NCI-H1930 (cell line): ENCODE measurements at places on chromosomes 11 and 22.

DNA sequence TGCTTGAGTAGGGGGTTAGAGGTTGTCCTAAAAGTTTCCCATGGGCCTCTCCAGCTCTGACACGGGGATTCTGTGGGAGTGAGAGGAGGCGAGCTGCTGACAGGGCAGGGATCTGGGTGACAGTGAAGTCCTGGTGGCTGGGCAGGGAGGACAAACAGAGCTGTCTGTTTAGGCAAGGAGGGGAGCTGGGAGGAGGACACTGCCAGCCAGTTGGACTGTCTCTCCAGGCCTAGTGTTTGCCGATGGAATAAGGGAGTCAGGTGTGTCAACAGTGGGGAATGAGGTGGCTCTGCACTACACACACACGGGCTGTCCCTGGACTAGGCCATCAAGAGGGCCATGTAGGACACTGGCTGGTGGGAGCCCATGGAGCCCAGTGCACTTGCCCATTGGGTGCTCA is 20.6 kb upstream of the SYT7 start:
- DNase-seq, result peak; percentile 14

DNA sequence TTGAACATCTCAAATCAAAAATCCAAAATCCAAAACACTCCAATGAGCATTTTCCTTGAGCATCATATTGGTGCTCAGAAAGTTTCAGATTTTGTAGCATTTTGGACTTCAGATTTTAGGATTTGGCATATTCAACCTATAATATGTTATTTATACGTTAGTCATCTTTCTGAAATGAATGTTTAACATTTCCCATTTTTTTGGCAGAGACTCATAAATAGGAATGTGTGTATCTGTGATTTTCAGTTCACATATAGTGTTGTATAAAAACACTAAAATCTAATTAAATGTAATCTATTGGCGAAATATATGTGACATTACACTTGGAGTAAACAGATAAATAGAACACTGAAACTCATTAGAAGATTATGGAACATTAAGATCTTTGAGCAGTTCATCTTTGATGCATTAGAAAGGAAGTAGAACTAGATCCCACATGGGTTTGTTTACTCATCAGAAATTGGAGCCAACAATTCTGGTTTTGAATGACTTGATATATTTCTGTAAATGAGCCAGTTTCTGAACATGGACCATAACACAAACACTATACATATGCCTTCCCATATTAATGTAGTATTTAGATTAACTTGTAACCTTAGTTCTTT is 153.1 kb downstream of the UVRAG start:
- DNase-seq, result no peak

GRCh38 chr22:37309211-37310074 is 27.1 kb downstream of the CYTH4 start:
- DNase-seq, result no peak

- DNase-seq, result no peak
Observed at GRCh38 chr11:109123816-109124787, 297.9 kb upstream of the C11orf87 start.

DNA sequence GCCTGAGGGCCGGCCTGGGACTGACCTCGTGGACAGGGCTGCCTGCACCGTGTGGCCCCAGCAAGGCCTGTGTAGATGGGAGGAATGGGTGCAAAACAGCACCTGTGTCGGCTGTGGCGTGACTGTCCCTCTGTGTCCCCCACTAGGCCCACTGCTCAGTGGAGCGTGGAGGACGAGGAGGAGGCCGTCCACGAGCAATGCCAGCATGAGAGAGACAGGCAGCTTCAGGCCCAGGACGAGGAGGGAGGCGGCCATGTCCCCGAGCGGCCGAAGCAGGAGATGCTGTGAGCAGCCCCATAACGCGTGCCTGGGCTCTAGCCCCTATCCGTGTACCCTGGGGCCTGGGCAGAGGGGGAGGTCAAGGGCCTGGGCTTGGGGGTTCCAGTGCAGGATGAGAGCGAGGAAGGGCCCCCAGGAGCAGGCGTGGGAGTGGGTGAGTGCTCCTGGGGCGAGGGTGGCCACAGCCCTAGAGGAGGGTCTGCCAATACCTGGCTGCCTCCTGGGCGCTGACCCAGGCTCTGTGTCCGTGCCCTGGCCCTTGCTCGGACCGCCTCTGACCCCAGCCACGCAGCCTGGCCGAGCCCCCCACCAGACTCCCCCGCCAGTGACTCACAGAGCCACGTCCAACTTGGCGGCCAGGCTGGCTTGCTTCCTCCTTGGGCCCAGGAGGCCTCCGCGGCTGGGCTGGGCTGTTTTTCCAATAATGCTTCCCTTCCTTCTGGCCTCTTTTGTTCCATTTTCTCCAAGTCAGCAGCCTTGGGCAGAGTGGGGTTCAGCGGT is 11.6 kb downstream of the PRR33 start:
- DNase-seq, result no peak

- no peak for DNase-seq
Observed at GRCh38 chr11:48114740-48115139, 101.9 kb upstream of the OR4B1 start.

DNA sequence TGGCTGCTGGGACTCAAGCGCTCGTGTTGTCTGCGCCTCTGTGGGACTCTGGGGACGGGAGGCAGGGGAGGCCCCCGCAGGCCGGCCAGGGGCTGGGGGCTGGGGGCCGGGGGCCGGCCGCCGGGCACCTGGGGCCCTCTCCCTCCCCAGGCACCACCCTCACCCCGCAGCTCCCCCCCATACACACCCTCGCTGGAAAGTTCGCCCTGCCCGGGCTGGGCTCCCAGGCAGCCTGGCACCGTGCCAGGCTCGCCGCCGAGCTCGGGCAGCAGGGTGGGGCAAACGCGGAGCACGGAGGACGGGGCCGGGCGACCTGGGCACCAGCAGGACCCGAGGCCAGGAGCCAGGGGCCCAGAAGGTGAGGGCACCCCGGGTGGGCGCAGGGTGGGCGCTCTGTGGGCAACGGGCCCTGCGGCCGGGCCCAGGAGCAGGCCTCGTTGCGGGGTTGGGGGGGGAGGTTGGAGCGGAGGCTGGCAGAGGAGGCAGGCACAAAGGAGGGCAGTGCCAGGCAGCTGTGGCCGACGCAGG is 76.7 kb upstream of the WNT7B start:
- DNase-seq, result peak; percentile 38

- DNase-seq, result no peak
Observed at GRCh38 chr11:9187616-9188015, 77.5 kb downstream of the DENND5A start.

DNA sequence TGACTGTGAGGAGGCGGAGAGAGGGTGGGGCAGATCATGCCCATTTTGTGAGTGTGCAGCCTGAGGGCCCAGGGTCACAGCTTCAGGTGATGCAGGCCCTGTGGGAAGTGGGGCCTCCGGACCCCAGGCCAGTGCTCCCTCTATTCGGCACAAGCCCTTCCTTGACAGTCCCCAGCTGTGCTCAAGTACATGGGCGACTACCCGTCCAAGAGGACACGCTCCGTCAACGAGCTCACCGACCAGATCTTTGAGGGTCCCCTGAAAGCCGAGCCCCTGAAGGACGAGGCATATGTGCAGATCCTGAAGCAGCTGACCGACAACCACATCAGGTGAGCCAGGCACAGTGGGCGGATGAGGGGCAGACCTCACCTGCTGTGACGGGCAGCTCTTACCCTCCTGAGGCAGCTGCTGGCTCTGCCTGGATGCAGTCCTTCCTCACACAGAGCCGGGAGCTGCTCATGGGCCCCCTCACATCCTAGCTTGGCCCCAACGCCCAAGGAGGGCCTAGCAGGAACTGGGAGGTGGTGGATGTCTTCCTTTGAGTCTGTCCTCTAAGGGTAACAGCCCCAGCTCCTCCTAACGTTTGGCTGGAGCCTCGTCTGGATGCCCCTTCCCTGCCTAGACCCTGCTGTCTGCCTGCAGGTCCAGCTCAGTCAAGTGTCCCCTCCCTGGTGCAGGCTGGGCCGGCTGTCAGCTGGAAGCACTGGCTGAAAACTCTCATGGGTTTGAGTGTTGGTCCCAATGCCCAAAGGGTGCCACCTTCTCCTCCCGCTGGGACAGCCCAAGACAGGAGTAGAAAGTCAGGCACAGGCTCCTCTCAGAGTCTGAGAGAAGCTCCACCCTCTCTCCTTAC is 76.1 kb downstream of the MYO7A start:
- no peak for DNase-seq

DNA sequence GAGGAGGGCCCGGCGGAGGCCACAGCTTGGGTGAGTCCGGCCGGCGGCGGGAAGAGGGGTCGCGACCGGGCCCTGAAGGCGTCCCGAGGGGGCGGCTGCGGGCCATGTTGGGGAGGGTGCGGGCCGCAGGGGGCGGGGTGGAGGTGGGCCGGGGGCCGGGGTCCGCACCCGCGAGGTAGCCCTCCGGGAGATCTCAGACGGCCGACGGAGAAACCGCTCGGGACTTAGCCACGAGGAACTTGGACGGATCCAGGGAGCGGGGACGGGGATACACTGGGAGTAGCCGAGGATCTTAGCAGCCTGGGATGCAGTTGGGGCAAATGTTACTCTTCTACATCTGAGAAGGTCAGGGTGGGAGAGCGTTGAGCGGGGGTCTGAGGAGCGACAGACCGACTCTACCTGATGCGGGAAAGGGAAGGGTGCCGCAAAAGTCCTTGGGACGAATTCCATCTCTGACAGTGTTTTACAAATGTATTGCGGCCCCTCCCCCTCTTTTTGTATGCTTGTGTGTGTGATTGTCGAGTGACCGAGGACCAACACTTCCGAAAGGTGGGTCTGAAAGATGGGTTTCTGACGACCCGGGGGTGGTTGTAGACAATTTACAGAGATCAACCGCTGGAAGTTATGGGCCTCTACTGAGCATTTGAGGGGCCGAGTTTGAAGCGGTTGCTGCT is 658 bp downstream of the STIP1 start:
- no peak for DNase-seq

DNA sequence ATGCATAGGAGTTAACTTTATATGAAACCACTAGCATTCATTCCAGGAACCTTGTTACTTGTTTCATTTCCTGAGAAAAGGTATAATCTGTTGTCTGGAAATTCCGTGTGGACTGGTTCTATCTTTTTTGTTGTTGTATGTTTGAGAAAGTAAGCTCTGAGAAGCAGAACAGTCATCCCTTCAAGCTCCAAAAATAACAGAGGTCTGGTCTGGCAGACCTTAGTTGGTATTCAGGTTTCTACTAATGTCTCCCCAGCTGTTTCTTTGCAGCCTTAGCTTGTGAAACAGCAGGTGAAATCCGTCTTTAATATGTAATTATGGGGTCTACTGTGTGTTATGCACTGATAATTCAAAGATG is 2.4 kb downstream of the RNF121 start:
- no peak for DNase-seq

DNA sequence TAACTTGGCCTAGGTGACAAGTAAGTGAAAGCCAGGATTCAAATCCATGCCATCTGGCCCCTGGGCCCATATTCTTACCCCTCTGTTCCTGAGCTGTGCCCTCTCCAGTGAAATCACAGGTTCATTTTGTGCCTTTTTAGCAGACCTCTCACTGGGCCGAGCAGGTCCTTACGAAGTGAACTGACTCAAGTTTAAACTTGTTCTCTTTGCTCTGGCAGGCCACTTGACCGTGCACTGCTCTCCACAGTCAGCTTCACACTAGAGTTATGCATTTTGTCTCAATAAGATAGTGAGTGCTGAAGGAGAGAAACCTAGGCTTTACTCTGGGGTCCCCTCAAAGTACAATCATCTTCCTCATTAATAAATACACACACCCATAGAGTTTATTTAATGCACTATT is 40.7 kb downstream of the ARFGAP3 start:
- DNase-seq, result no peak

GRCh38 chr11:131231317-131231940 is 139.0 kb upstream of the NTM start:
- no peak for DNase-seq

- DNase-seq, result no peak
Observed at GRCh38 chr22:29310863-29311339, 4.5 kb downstream of the GAS2L1 start.

GRCh38 chr11:66317723-66318599 is 1.1 kb upstream of the CD248 start:
- DNase-seq, result no peak

- DNase-seq, result no peak
Observed at GRCh38 chr11:76026281-76026680, 180.0 kb downstream of the WNT11 start.

DNA sequence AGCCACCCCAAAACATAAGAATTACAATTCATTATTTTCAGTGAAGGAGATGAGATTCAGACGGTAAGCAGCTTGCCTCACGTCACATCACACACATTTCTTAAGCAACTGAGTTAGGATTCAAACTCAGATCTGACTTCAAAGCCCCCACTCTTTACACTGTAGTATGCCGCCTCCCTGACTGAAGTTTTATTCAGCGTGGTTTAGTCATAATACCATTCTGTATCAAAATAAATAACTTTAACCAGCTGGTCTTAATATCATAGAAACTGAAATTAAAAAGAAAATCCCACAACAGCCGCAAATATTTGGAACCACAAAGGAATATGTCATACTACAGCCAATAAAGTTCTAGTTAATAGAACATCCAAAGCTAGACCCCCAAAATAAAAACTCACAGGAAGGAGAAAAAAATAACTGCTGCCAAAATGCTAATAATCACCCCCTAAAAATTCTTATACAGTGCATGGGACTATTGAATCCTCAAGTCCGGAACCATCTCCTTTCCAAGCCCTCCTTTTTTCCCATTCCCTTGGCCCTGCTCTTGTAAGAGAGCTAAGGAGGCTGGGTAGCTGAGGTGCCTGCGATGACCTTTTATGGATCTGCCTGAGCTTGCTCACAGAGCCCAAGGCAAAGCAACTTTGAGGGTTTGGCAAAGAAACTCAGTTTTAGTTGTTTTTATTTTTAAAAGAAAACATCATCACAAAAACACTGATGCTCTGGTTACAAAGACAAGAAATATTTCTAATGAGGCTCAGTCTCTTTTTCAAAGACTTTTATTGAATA is 334.5 kb downstream of the TTC28 start:
- no peak for DNase-seq

DNA sequence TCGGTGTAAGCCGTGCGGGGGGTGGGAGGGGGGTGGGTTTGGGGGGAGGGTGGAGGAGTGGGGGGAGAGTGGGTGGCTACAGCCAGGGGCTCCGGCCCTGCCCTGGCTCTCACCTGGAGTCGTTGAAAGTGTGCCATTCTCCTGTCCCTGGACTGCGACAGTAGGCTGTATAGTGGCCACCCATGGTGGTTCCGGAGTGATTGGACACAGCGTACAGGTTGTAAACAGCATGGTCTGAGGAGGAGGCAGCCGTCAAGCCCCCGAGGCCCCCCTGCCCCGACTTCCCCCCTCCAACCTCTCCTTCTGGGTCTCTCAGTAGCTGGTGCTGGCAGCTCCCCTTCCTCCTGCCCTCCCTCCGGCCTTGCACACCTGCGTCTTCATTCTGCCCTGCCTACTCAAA is 10.6 kb upstream of the MFRP start:
- no peak for DNase-seq

GRCh38 chr11:73335204-73335923 is 27.3 kb downstream of the ARHGEF17 start:
- DNase-seq, result peak; percentile 67

DNA sequence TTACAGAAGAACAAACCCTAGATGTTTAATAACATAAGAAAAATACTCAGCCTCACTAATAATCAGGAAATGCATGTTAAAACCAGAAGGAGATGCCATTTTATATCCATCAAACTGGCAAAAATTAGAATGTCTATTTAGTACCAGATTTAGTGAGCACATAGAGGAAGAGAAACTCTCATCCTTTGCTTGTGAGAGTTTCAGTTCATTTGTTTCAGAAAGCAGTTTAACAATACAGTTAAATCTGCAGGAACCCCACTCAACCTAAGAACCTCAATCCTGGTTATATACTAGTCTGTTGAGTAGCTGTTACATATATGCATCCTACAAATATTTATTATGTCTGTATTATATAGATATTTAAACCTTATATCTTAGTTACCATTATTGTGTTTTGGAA is 172.6 kb downstream of the WNT11 start:
- DNase-seq, result no peak
